ENCODE measurements at places on chromosomes 7 and 10.

GRCh38 chr10:105834261-105835059 lies 1193.4 kb downstream of the SORCS3 start:
- DNase-seq, result no peak

GRCh38 chr7:27901028-27901760 lies 161.2 kb downstream of the TAX1BP1 start:
- DNase-seq, result no peak

DNA sequence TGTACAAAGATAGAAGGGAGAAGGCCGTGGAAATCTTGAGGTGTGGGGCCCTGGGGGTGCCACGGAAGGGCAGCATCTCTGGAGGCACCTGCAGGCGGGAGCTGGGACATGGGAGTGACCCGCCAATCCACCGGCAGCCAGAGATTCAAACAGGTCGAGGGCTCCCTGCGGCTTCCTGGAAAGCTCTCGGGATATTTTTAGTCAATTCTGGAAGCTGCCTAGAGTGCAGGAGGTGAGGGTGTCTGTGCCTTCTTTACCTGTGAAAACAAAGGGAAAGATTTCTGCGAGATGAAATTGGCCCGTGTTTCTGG lies 16.6 kb downstream of the MNX1 start:
- no peak for DNase-seq

GRCh38 chr7:33061282-33061937 lies 1.2 kb downstream of the NT5C3A start:
- DNase-seq, result no peak

DNA sequence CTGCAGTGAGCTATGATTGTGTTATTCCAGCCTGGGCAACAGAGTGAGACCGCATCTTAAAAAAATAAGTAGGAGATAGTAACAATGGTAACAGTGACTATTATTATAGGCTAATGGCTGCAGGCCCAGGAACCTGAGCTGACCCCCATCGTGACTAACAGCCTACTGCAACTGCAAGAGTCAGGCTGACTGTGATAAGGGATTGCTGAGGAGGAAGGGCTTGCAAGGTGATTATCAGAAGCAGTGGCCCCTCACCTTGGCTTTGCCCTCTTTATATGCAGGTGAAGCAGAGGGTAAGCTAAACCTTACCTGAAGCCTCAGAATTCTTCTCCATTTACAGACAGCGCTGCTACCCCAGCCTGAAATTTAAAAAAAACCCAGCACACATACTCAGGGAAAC lies 83.9 kb upstream of the SDK1 start:
- DNase-seq, result no peak

GRCh38 chr10:44862924-44863323 lies 48.2 kb upstream of the TMEM72 start:
- no peak for DNase-seq

- no peak for DNase-seq
These were observed 18.6 kb upstream of the MTPN start for GRCh38 chr7:135995748-135996147.

GRCh38 chr7:2260820-2261219 lies 18.8 kb downstream of the NUDT1 start:
- peak; percentile 10 for DNase-seq

- DNase-seq, result no peak
These were observed 183.7 kb upstream of the CDK1 start for GRCh38 chr10:60594476-60595051.

DNA sequence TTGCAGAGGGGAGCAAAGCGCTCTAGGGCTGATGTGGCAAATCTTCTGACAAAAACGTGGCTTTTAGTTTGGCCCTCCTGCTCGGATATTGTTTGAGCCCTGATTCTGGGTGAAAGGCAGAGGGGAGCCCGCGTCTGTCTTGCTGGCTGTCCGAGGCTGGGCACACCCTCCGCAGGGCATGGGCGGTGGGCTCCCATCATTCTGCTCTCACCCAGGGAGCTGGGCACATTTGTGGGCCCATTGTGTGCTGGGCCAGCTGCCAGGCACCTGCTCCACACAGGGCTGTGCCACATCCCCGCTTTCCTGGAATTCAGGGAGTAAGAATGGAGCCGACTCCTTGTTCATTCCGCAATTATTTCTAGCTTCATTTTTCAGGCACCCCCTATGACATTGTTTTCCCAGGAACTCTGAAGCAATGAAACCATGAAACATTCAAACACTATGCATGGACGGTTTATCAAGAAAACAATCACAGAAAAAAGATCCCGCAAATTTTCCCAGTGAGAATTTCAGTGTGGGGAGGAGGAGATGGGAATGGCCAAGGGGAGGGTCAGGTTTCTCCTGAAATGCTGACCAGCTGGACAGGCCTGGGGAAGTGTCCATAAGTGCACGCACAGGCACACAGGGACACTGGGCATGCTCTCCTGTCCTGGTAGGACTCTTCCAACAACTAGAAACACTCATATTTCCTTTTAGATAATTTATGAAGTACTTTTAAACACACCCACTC lies 341.1 kb downstream of the CXCL12 start:
- no peak for DNase-seq

DNA sequence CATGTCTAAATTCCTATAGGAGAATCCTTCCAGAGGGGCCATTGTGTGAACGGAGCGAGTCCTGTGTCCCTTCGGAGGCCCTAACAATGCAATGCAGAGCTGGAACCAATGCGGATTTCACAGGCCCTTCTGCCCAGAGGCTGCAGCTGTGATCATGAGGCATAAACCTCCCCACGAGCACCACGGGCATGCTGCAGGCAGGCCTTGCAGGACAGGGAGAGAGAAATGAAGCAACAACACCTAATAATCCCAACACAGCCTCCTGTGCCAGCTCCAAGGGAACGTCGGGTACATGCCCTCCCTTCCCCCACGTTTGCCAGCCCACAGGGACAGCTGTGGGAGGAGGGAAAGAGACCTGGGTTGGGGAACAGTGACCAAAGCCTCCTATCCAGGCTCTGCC lies 74.4 kb downstream of the TNS3 start:
- DNase-seq, result no peak

GRCh38 chr10:45421221-45422097 lies 47.4 kb downstream of the ALOX5 start:
- no peak for DNase-seq

DNA sequence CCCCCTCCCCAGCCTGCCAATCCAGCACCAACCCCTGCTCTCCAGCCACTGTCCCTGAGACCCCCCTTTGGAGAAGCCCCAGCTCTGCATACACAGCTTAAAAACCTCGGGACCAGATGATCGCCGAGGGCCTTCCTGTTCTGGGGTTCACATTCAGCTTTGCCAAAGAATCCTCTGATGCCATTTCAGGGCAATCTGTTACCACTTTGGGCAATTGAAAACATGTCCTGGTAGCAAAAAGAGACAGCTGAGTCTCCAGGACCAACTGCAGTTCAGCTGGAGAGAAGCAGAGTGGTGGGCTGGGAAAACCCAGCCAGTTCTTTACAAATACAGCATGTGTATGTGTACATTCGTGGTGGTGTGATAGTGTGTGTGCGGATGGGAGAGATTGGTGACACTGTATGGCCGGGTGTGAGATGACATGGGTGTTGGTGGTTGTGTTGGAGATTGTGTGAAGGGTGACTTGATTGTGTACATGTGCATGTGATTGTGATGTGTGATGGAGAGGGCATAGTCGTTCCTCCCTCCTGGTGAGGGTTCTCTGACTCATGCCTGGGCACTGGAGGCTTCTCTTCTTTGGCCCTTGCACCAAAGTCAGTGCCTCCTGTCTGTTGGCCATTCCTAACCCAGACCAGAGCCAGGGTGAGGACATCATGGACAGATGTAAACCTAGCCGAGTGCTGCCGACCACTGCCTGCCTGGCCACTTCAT lies 48.5 kb upstream of the AQP1 start:
- DNase-seq, result no peak

- DNase-seq, result no peak
These were observed 126.4 kb downstream of the ADCY1 start for GRCh38 chr7:45700556-45700955.

- no peak for DNase-seq
These were observed 365.7 kb downstream of the GPR37 start for GRCh38 chr7:124399941-124400340.

DNA sequence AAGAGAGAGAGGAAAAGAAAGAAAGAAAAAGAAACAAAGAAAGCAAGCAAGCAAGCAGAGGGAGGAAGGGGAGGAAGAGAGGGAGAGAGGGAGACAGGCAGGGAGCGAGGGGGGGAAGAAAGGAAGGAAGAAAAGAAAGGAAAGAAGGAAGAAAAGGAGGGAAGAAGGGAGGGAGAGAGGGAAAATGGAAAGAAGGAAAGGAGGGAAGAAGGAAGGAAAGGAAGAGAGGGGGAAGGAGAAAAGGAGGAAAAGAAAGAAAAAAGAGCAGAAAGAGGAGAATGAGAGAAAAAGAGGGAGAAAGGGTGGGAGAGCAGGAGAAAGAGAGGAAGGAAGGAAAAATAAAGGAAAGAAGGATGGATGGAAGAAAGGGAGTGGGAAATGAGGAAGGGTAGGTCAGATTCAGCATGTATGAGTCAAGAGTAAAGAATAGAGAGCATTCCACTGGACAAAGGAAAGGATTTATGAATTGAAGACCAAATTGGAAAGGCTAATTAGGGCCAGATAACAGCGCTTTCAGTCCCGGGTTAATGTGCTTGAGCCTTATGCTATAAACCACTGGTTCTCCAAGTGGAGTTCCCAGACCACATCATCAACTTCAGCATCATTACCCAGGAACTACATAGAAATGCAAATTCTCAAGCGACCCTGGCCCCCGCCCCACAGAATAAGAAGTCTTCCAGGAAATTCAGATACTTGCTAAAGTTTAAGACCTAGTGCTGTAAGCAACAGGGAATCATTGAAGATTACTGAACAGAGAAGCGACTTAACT lies 85.1 kb downstream of the C10orf90 start:
- no peak for DNase-seq

GRCh38 chr10:14225379-14225778 lies 105.3 kb downstream of the FRMD4A start:
- DNase-seq, result no peak

- no peak for DNase-seq
These were observed 27.0 kb upstream of the BMS1 start for GRCh38 chr10:42755556-42756093.

- DNase-seq, result no peak
These were observed 98.0 kb upstream of the FAM171A1 start for GRCh38 chr10:15469111-15469510.

DNA sequence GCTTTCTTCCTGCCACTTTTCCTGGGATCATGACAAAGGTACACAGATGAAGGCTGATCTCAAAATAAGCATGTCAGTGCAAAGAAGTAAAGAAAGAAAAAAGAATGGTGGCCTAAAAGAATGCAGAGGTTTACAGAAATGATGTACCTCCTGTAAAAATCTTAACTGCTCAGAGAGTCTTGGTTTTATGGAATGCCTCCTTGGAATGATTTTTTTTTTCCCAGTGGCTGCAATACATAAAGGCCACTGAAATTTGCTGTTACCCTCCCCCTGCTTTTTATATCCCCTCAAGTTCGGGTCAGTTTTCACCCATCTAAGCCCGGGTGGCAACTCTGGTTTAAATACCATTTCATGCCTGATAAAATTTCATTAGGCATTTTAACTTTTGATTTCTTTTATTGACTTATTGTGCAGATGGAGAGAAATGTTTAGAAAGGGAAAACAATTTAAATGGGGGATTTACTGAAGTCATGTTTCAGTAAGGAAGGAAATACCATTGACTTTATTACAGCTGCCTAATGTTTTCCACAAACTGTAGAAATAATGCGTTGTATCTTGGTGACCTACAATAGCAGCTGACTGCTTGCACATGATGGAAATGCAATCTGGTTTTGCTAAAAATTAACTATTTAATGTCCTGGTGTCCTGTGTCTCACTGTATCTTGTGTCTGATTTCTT lies 102.5 kb downstream of the SAMD9 start:
- DNase-seq, result no peak

GRCh38 chr10:57320416-57320815 lies 947.3 kb downstream of the IPMK start:
- DNase-seq, result no peak

DNA sequence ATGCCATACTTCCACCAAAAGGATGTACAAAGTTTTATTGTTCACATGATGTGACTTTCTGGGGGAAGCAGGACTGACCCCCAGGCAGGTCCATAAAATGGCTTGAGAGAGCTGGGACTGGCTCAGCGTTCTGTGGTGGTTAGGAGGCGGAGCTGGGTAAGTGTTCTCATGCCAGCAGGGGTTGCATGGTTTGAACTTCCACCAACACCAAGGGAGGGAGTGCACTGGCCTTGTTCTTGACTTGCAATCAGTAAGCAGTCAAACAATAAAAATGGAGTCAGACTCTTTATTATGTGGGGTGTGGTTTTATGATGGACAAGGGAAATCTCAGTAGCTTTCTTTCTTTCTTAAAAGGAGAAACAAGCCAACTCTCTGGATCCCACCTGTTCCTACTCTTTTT lies 95.4 kb upstream of the PRR15 start:
- no peak for DNase-seq

DNA sequence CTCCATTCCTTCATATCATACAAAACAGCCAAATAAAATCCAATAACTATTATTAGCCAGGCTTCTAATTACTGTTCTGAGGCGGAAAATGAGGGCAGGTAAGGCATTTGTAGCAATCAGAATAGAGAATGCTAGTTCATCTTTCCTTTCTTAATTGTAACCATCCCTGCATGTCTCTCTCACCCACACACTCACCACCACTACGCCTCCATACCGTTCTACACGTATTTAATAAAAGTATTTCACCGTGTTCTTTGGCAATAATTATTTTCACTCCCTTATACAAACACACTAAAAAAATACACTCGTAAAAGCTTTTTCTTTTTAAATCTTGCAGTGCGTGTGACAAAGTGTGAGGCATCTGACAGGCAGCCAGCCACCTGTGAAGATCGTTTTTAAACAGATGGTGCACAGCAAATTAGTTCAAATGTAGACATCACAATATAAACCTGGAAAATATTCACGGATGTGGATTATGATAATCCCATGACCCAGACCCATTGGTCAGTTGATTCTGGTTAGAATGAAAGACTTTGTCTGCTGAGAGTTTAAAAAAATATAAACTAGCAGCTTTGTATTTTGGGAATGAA lies 653.6 kb downstream of the REEP3 start:
- DNase-seq, result no peak

- DNase-seq, result no peak
These were observed 43.4 kb upstream of the OPTN start for GRCh38 chr10:13056456-13057077.

- no peak for DNase-seq
These were observed 22.6 kb upstream of the DLG5 start for GRCh38 chr10:77949167-77949566.

- no peak for DNase-seq
These were observed 34.6 kb downstream of the KCNMA1 start for GRCh38 chr10:77602913-77603533.

GRCh38 chr7:138125598-138126111 lies 49.4 kb downstream of the AKR1D1 start:
- DNase-seq, result no peak

DNA sequence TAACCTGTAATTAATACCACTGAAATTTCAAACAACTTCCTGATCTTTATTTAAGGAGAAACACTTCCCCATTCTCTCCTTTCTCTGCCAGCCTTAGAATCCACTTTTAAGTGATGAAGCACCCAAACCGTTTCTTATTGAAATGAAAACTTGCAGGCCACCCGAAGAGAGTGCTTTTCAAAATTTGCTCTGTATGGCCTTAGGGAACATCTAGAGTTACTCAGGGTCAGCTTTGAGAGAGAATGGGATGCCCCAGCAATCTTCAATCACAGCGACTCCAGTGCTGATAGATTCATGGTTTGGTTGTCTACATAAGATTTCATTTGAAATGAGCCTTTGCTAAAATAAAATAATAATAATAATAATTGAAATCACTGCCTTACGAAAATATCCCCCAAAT lies 323.1 kb downstream of the PCLO start:
- no peak for DNase-seq

Data from NCI-H2081 treated with DMSO at 0.1 percent for 48 hours (cell line).